Mesothelial cell of epicardium (in vitro differentiated cells): ENCODE measurements at places on chromosomes 5 and 9.
A peak's percentile ranks its signal among the peaks of the same experiment; 100 is the strongest.

DNA sequence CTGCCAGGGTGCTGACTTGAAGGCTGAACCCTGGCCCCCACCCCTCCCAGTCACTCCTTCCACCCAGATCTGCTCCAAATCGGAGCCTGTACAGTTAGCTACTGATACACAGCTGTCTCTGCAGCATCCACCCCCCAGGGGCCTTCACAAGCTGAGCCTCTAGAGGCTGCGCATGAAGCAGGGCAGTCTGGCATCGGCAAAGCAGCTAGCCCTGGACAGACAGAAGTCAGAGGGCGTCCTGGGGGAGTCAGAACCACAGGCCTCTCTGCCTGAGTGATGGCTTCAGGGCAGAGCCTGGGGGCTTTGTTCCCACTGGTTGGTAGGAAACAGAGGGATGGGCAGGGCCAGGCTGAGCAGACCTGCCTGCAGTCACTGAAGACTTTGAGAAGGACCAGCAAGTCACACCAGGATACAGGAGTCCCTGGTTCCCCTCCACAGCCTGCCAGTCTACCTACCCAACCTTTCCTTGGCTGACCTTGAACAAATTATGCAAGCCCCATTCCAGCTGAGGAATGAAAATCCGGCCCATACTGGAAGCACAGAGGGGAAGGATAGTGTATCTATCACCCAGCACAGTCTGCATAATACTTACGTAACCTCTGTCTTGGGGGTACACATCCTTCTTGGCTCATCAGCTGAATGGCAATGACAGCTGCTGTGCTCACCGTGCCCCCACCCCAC, 8.8 kb downstream of the VDAC1 start:
- H3K27ac ChIP-seq = no peak overlapping the region
- H3K36me3 ChIP-seq = peaks cover under 1% of the 10 kb centered on the region
- no peaks in the 10 kb centered on the region for H3K27me3 ChIP-seq

DNA sequence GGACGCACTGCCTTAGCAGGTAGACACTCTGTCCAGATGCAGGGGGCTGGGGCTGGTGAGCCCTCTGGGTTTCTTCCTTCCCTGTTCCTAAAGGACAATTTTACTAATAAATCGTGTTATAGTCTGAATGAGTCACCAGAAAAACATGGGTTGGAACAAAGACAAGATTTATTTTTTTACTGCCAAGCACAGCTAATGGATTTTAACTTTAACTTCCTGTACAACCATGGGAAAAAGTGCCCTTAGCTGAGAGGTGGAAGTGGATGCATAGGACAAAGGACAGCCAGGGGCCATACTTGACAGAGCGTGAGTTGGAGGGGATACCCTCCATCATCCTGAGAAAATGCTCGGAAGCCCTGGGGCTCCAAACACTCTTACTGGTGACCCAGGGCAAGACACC, 300.7 kb downstream of the MSX2 start:
- H3K4me3 ChIP-seq = no peak overlapping the region
- peaks cover 6% of the 10 kb centered on the region for H3K36me3 ChIP-seq

GRCh38 chr9:113578882-113579282, 115.4 kb downstream of the RGS3 start:
- H3K27ac ChIP-seq = no peak overlapping the region
- no peak overlapping the region for H3K4me3 ChIP-seq
- H3K4me1 ChIP-seq = peaks cover 16% of the 10 kb centered on the region
- DNase-seq = no peak

DNA sequence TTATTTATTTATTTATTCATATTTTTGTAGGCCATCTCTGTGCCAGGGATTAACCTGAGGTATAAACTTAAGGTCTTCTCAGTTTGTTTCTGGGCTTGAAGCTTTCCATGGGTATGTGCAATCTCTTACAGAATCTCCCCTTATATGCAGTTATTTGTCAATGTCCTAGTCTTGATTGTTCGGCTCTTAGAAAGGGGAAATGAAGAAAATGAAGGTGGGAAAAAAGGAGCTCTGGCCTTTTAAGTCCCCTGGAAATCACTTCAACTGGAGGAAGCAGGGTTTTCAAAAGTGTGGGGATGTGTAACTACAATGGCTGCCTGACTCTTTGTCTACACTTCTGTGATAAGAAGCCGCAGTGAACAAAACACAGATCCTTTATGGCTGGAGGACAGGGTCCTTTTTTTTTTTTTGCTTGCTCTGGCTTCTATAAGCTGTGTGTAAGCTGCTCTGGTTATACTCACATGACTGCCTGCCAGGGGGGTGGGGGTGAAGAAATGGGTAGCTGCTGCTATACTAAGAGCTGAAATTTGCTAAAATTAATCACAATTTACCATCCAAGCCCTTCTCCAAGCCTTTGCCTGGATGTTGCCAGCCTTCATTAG, 33.7 kb downstream of the CENPP start:
- H3K36me3 ChIP-seq = peaks cover 26% of the 10 kb centered on the region
- DNase-seq = no peak
- peak overlapping the region; percentile 81 for H3K27ac ChIP-seq
- peaks cover 10% of the 10 kb centered on the region for H3K4me1 ChIP-seq
- no peak overlapping the region for H3K4me3 ChIP-seq

- peaks cover 28% of the 10 kb centered on the region for H3K4me1 ChIP-seq
- H3K27ac ChIP-seq = peak overlapping the region; percentile 35
- H3K36me3 ChIP-seq = peaks cover 10% of the 10 kb centered on the region
- H3K4me3 ChIP-seq = no peak overlapping the region
These were observed 116.9 kb upstream of the MPDZ start for GRCh38 chr9:13396418-13396817.

DNA sequence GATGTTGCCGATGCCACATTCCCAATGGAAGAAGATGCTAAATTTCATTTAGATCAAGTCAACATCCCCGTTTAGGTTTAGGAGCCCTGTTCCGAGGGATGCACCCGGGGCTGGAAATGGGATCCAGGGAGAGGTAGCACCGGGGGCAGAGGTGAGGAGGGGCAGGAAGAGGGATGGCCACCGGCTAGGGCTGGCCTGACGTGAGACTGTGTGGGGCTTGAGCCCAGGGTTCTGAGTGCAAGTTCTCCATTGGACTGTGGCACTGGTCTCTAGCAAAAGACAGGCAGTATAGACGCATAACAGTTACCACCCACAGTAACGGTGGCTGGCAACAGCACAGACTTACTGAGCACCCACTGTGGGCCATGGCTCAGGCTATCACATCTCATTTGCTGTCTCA, 209.0 kb upstream of the MVB12B start:
- no peak overlapping the region for H3K4me3 ChIP-seq
- H3K4me1 ChIP-seq = no peaks in the 10 kb centered on the region
- peaks cover 65% of the 10 kb centered on the region for H3K27me3 ChIP-seq
- H3K27ac ChIP-seq = no peak overlapping the region
- DNase-seq = peak; percentile 28

- H3K36me3 ChIP-seq = no peaks in the 10 kb centered on the region
- H3K27ac ChIP-seq = peak overlapping the region; percentile 90
- H3K27me3 ChIP-seq = no peaks in the 10 kb centered on the region
- peak; percentile 62 for DNase-seq
- H3K4me1 ChIP-seq = peaks cover 48% of the 10 kb centered on the region
These were observed 1.2 kb downstream of the ROR2 start for GRCh38 chr9:91948597-91949391.

GRCh38 chr9:96612105-96612965, 7.3 kb downstream of the CDC14B start:
- peaks cover 31% of the 10 kb centered on the region for H3K4me1 ChIP-seq
- no peaks in the 10 kb centered on the region for H3K36me3 ChIP-seq
- H3K4me3 ChIP-seq = no peak overlapping the region
- H3K27ac ChIP-seq = no peak overlapping the region
- no peaks in the 10 kb centered on the region for H3K27me3 ChIP-seq
- no peak for DNase-seq

DNA sequence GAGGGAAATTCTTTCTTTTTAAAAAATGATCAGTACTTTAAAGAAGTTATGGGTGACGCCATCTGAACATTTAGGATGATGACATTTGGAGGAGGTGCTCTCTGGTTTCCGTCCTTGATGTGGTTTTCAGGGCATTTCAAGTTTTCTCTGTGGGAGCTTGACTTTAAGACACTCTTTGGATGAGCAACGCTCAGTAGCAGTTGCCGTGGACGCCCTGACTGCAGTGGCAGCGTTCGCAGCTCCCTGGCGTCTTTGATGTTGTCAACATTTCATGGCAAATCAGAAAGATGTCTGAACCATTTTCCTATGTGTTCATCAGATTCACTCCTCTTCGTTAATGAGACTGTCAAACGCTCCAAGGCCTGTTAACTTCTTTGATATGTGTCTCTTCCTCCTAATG, 86.1 kb downstream of the ZNF354C start:
- no peak for DNase-seq
- H3K36me3 ChIP-seq = no peaks in the 10 kb centered on the region
- H3K4me3 ChIP-seq = no peak overlapping the region
